Osteocyte (in vitro differentiated cells): ENCODE measurements at places on chromosomes 1 and 21. TPM values are rescaled to one million over a fixed set of nuclear protein-coding genes. Genes with fewer than 3 reads are reported as not detected.

The TGFB2 gene
- total RNA-seq = 175 and 184 TPM in 2 replicates

- no peak for DNase-seq
These were observed 119.4 kb upstream of the CXADR start for GRCh38 chr21:17393413-17393812.

The PADI2 gene
- 111 TPM in 2 replicates for total RNA-seq

DNA sequence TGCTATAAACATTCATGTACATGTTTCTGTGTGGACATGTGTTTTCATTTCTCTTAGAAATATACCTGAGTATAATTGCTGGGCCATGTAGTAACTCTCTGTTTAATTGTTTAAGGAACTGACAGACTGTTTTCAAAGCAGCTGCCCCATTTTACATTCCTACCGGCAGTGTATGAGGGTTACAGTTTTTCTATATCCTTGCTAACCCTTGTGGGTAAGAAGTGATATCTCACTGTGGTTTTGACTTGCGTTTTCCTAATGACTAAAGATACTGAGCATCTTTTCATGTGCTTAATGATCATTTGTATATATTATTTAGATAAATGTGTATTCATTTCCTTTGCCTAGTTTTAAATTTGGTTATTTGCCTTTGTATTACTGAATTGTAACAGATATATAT lies 81.7 kb downstream of the DNM3 start:
- no peak for DNase-seq

DNA sequence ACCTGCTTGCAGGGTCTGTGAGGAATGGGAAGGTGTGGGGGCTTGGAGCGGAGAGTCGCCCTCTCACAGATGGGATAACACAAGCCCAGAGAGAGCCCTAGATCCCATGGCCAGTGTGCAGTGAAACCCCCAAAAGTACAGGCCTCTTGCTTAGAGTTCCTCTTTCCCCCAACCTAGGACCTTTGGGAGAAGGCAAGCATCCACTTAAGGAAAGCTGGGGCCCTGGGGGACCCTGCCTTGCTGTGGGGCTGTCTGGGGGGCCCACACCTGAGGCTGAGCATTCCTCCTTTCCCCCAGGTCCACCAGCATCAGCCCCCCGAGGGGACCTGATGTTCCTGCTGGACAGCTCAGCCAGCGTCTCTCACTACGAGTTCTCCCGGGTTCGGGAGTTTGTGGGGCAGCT lies 1.1 kb downstream of the VWA1 start:
- DNase-seq = no peak

The VWA1 gene
- 15.6 and 17.5 TPM in 2 replicates for total RNA-seq

DNA sequence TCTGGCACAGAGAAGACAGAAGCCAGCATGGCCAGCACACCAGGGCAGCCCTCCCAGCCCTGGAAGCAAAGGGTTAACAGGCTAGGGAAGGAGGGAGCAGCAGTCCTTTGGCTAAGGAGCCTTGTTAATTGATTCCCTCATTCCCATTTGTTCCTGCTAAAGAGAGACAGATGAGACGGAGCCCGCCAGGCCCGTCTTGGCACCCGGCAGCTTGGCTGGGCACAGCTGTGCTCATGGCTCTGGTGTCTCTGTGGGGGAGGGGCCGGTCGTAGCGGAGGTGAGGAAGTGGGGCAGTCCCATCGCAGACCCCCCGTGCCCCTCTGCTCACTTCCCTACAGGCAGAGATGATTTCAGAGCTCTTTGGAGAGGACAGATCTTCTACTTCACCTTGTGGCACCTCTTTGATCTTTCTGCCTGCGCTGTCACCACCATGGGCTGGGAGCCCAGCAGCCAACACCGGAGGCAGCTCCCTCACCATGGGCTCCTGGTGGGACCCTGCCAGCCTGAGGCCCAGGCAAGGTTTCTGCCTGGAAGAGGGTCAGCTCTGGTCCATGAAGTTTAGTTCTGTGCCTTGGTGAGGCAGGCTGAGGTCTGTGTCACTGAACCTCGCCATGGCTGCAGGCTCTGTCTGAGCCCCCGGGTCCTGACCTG lies 38.0 kb downstream of the FOXO6 start:
- DNase-seq = no peak

DNA sequence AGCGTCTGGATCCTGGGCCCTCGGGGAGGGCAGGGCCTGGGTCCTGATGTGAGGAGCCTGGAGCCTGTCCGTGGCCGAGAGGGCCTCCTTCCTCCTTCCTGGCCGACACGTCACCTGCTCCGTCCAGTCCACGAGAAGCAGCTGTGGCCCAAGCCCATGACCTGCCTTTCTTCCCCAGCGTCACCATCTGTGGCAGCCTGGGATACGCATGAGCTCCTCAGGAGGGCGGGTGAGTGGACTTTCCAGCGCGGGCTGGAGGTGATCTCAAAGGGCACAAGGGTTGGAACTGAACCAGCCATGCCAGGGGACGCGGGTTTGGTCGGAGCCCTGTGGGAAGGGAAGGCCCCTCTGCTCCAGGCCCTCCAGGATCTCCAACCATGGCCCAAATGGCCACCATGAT lies 90.4 kb downstream of the DHRS3 start:
- no peak for DNase-seq

The CFHR1 gene
- total RNA-seq = not detected in 2 replicates

The CLCA4 gene
- total RNA-seq = not detected in 2 replicates

DNA sequence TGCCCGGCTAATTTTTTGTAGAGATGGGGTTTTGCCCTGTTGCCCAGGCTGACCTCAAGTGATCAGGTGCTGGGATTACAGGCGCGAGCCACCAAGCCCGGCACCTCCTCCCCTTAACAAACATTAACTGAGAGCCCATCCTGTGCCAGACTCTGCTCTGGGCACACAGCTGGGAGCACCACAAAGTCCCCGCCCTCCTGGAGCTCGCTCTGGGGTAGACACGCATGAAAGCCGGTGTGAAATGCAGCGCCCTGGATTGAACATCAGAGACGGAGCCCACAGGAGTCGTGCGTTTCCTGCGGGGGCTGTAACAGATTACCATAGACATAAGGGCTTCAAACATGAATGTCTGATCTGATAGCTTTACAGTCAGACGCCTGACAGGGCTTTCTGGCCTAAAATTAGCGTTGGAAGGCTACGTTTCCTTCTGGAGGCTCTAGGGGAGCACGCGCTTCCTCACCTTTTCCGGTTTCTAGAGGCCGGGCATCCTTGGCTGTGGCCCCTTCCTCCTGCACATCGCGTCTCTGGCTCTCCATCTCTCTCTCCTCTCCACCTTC lies 14.3 kb downstream of the SLC27A3 start:
- no peak for DNase-seq

DNA sequence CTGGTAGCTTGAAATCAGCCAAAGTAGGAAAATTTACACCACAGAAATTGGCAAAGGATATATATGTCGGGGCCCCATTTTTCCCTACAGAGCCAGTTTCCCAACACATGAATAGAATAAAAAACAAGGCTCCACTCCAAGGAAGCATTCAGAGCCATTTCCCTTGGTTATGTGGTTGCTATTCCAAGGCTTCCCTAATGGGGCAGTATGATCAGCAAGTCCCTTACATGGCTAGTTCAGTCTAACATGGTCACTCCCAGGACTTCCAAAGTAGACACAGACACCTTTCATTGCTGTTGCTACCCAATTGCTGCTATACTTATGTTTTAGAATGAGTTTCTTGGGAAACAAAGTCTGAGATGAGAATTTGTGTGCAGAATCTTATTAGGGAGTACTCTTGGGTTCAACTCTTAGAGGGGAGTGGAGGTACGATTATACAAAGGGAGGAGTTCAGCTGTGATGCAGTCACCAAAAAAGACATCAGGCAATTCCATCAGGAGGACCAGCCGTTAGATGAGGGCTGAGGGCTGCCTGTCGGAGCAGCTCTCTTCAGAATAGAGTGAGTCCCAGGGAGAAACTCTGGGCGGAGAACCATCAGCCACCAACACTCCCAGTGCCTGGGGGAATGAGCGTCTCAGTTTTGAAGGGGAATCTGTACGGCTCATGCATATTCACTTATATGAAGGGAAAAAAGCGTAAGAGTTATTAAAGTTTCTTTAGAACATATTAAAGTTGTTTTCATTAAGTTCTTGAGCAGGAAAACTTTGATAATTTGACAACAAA lies 92.9 kb downstream of the C21orf91 start:
- DNase-seq = no peak

GRCh38 chr1:212118872-212119260 lies 83.3 kb downstream of the DTL start:
- DNase-seq = no peak

DNA sequence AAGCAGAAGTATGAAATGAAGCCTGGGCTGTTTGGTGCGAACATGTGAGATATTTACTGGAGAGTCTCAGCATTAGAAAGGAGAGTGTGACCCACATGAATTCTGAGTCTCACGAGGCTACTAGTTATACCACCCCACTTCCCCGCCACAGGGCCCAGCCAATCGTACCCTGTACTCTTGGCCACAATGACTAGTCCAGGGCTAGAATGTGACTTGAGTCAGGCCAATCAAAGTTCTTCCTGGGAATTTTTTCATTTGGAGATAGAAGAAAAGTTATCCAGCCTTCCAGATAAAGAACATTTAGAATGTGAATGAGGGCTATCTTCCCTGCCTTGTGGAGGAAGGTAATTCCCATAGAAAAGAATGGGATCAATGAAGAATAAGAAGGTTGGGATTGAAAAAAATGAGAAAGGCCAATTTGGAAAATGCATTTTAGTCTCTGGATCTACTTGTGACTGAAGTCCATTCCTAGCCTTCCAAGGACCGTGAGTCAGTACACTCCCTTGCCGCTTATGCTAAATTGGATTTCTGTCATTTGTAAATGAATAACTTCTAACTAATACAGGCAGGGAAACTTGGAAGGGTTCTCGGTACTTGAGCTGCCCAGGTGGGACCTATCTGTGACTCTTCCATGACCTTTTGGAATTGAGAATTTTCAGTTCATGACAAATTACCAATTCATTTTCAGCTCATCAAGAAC lies 12.3 kb upstream of the RIMKLA start:
- no peak for DNase-seq

- no peak for DNase-seq
These were observed 69.6 kb downstream of the OSBPL9 start for GRCh38 chr1:51686450-51686849.

DNA sequence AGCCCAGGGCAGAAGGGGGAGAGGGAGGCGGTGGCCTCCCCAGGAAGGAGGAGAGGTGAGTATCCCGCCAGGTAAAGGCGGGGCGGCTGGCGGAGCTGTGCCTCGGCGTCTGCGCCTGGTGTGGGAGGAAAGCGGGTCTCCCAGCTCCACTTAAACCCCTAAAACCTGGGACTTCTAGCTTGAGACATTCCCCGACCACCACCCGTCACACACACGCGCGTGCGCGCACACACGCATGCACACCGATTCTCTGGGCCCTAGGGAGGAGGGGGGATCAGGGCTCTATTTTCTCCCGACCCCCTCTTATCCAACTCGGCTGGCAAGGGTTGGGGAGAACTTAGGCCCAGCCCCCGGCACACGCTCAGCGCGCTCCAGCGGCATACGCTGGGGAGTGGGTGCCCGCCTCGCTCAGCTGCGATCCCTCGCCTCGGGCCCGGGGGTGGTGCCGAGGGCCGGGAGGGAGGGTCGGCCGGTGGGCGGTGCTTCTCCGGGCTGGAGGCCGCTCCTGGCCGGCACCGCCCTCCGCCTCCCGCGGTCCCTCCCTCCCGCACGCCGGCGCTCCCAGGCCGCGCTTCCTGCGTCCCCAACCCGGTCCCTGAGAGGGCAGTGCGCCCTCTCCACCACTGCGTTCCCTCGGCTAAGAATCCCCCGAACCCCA lies at the start of gene TMEM51:
Gene TMEM51 (plus strand): TSS at position 564 of the 658 bp plus-strand sequence. CDS start 61,341 bp downstream, outside the sequence.
- no peak for DNase-seq

DNA sequence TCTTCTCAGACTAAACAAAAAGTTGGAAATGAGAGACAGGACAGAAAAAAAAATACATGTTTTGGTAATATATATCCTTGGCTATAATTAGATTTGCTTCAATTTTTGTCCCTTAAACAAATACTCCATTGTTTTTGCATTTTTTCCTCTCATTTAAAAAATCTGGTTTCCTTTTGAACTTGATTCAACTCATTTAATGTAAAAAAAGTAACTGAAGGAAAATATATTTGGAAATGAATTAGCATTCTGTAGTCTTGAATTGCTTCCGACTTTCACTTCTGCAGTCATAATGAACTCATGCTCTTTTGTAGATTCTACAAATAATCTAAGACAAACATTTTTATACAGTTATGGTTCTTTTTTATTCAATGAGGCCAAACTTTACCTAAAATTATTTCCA lies 309.1 kb downstream of the HMCN1 start:
- DNase-seq = no peak

The CHRNB2 gene
- 0.10 and 0.27 TPM in 2 replicates for total RNA-seq

- DNase-seq = no peak
These were observed 41.6 kb upstream of the GRHL3 start for GRCh38 chr1:24277420-24278169.
